ENCODE measurements at places on chromosomes 16 and 17.
A peak's percentile ranks its signal among the peaks of the same experiment; 100 is the strongest.

DNA sequence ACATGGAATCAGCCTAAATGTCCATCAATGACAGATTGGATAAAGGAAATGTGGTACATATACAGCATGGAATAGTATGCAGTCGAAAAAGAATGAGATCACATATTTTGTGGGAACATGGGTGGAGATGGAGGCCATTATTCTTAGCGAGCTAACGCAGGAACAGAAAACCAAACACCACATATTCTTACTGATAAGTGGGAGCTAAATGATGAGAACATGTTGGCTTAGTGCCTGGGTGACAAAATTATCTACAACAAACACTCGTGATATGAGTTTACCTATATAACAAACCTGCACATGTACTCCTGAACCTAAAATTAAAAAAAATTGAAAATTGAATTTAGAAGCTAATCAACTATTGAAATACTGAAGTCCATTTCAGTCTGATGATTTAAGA, 6.1 kb downstream of the ANKS4B start:
- no peak for DNase-seq

DNA sequence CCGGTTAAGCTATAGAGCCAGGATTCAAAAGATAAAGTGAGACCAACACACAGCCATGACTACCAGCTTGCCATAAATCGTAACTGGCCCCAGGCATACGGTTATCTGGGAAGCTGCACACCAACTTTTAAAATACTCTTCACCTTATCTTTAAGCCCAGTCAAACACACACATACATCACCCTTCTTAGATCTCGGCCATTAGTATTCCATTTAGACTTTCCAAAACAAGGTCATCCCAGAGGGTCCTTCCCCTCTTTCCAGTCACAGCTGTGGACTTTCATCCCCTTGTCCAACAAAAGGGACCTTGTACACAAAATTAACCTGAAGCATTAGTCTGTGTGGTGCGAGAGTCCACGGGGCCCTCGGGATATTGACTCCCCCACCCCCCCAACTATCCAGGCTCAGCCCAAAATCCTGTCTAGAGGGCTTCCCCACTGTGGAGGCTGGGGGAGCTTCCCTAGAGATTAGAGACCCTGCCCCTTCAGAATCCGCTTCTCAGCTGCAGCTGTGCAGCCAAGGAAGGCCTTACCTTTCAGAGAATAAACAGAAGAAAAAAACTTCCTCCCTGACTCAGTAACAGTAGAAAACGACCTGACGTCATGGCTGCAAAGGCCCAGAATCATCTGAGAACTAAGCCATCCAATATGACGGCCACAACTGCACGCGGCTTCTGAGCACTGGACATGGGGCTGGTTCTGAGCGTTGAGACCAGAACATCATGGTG, 9.9 kb downstream of the ZFHX3 start:
- no peak for DNase-seq

- DNase-seq, result no peak
Observed at GRCh38 chr16:27107185-27107592, 40.5 kb downstream of the C16orf82 start.

GRCh38 chr17:79981661-79982101, 54.0 kb downstream of the TBC1D16 start:
- no peak for DNase-seq

- DNase-seq, result no peak
Observed at GRCh38 chr16:72480911-72481310, 309.0 kb upstream of the PMFBP1 start.

- no peak for DNase-seq
Observed at GRCh38 chr17:33908363-33909064, 346.6 kb upstream of the CCL2 start.

GRCh38 chr16:17311333-17312093, 159.2 kb downstream of the XYLT1 start:
- no peak for DNase-seq

GRCh38 chr16:15483857-15484256, 49.5 kb downstream of the BMERB1 start:
- DNase-seq, result no peak

DNA sequence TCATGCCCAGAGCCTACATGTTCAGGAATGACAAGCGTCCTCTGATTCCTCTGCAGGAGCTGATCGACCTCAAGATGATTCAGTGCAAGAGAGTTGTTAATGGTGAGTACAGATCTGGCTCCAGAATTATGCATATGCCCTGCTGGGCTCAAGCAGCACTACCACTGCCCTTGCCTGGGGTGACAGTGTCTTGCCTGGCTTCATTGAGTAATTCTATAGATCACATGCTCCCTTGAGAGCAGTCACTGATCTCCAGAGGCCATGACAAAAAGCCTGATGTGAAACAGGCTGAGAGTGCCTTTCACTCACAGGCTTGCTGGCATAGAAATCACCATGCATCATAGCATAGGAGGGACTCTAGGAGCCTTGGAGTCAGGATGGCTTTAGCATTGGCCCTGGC, 26.4 kb downstream of the DUS2 start:
- no peak for DNase-seq

- no peak for DNase-seq
Observed at GRCh38 chr16:87115646-87116045, 201.5 kb downstream of the C16orf95 start.

DNA sequence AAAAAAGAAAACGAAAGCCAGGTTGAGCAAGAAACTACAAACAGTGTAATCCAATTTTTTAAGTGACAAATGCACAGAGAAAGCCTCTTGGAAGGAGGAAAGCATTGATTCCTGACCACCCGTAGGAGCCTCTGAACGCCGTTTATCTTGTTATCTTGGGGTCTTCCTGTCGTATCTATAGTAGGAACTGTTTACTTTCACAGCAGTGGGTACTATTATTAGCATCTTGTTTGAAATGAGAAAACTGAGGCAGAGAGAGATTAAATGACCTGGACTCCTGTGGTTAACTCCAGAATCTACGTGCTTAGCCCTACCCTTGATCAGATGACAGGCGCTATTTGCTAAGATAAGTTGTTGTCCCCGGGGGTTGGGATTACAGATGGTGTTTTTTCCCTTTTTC, 196.7 kb upstream of the FOXF1 start:
- no peak for DNase-seq

DNA sequence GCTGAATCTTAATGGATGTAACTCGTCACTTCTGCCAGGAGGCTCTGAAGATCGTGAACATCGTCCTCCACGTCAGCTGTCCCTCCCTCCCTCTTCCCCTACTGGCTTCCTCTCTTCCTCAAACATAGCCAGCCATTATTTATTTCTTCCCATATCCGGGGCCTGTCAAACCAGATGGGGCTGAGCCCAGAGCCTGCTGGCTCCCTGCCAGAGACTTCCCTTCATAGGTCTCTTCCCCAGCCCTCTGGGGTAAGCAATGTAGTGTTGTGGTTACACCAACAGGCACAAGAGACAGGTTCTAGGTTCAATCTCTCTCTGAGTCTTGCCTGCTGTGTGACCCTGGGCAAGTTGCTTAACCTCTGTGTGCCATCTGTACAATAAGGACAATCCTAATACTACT, 40.1 kb upstream of the ZFP90 start:
- no peak for DNase-seq

DNA sequence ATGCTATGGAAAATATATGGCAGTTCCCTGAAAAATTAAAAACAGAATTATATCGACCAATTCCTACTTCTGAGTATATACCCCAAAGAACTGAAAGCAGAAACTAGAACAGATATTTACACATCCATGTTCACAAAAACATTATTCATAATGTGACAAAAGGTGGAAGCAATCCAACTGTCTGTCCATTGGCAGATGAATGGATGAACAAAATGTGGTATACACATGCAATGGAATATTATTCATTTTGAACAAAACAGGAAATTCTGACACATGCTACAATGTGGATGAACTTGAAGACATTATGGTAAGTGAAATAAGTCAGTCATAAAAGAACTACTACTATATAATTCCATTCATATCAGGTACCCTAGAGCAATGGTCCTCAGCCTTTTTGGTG, 263.5 kb upstream of the AXIN2 start:
- DNase-seq, result no peak

DNA sequence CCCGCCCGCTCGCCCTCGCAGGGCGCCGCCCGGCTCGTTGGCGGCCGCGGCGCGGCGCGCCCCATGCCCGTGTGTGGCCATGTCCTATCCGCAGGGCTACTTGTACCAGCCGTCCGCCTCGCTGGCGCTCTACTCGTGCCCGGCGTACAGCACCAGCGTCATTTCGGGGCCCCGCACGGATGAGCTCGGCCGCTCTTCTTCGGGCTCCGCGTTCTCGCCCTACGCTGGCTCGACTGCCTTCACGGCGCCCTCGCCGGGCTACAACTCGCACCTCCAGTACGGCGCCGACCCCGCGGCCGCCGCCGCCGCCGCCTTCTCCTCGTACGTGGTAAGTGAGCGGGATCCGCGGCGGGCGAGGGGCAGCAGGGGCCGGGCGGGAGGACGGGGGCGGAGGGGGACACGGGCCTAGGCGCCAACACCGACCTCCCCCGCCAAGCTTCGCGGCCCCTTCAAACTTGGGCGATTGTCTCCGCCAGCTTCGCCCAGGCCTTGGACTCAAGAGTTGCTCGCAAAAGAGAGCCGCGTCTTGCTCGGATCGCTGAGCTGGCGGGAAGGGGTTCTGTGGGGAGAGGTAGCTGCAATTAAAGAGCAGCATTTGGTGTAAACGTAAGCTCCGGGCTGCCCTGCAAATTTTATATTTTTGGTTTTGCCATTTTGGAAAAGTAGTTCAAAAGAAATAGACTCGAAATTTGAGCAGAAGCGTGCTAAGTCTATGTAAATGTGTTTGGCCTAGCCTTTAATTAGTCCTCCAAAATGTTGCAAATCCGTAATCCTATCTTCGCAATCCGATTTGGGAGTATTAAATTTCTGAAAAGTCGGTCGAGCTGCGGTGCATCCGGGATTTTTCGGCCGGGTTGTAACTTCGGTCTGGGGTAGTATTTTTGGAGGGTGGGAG, 702 bp downstream of the IRX5 start:
- DNase-seq, result no peak

DNA sequence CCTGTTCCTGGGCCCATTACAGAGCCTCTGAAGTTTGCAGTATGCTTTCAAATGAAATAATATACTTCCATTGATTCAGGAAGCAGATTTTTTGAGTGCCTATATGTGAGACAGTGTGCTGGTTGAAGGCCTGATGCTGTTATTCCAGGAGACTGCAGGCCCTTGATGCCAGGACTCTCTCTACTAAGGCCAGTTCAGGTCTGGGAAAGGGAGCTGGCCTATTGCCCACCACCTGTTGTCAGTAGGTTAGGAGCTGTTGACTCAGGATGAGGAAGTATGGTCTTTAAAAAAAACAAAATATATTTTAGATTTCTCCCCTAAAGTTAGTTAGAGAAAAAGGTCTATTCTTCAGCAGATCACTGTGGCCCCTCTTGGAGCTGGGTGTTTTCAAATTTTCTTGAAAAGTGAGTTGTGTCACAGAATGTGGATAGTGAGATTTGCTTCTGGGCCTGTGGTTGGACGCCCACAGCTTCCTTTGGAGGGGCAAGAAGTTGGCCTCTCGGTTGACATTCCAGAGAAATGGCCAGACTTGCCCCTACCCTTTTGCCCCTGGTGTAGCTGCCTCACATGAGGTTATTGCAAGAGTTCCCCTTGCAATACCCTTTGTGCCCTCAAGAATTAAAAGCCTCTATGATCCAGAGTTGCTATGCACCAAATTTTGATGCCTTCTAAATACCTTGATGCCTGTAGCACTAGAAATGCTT, 7.9 kb downstream of the ESRP2 start:
- no peak for DNase-seq

GRCh38 chr16:30139583-30140481, 16.8 kb upstream of the MAPK3 start:
- DNase-seq, result no peak

DNA sequence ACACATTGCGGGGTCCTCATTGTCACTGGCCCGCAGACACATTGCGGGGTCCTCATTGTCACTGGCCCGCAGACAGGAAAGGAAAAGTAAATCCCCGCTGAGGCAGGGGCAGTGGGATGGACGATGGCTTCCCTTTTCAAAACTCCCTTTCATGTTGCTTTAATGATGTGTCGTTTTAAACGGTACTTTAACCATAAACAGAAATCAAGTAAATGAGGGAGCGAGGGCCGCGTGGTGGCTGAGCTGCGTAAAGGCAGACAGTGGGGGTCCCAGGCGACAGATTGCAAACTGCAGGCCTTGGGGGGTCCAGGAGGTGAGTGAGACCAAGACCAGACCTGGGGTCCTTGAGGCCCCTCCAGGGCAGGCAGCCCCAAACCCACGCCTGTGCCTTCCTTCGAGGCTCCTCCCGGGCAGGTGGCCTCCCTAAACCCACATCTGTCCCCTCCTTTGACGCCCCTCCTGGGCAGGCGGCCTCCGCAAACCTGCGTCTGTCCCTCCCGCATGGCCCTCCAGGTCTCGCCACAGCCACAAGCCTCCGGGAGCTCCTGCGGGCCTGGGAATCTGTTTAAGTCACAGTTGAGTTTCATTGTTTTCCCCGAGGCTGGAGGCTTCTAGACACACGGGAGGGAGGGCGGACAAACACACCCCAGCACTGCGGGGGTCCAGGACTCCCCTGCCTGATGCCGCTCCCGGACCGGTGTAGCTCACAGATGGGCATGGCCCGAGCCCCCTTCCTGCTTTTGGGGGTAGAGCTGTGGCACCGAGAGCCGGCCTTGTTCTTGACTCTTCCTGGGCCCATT, 7.3 kb downstream of the PIEZO1 start:
- no peak for DNase-seq

GRCh38 chr16:67845291-67846062, 1.3 kb upstream of the NUTF2 start:
- no peak for DNase-seq

- peak; percentile 75 for DNase-seq
Observed at GRCh38 chr17:75854881-75855309, 240 bp downstream of the WBP2 start.

- no peak for DNase-seq
Observed at GRCh38 chr16:1818204-1818872, 8.3 kb downstream of the HAGH start.

- no peak for DNase-seq
Observed at GRCh38 chr17:39404542-39405378, 3.3 kb upstream of the FBXL20 start.

DNA sequence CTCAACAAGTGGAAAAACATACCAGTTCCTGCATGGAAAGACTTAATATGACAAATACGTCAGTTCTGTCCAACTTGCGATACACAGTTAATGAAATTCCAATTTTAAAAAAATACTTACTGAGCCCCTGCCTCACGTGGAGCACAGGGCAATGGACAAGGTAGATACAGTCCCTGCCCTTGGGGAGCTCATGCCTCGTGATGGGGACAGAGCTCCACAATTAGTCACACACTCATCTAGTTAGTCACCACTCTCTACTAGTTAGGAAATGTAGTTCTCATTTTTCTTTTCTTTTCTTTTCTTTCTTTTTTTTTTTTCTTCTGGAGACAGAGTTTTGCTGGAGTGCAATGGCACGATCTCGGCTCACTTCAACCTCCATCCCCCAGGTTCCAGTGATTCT, 74.7 kb upstream of the CDH5 start:
- DNase-seq, result no peak

All from hypothalamus (tissue), 51 donors.